Left lung (tissue), 14 donors: ENCODE measurements at places on chromosomes 12 and 14. TPM values are rescaled to one million over a fixed set of nuclear protein-coding genes. Genes with fewer than 3 reads are reported as not detected.

The TMEM117 gene
- polyA plus RNA-seq, result 6.9 TPM

The AQP6 gene
- polyA plus RNA-seq, result 0.30 TPM

The KRT82 gene
- not detected for polyA plus RNA-seq

The PLEKHG7 gene
- 0.20 TPM for polyA plus RNA-seq

The GPR65 gene
- polyA plus RNA-seq, result 0.82 TPM

The SRP54 gene
- polyA plus RNA-seq, result 75.9 TPM

The TMEM121 gene
- polyA plus RNA-seq, result 2.7 TPM

The LTB4R2 gene
- polyA plus RNA-seq, result 5.9 TPM

The COL2A1 gene
- polyA plus RNA-seq, result 66.1 TPM

The ENDOU gene
- polyA plus RNA-seq, result 0.29 TPM

The RNF212B gene
- polyA plus RNA-seq, result 0.47 TPM

The IQSEC3 gene
- 8.4 TPM for polyA plus RNA-seq

The PSME2 gene
- polyA plus RNA-seq, result 144 TPM

The KLRB1 gene
- 3.0 TPM for polyA plus RNA-seq

The TBX3 gene
- 109 TPM for polyA plus RNA-seq

The EMP1 gene
- 140 TPM for polyA plus RNA-seq

The ASCL1 gene
- polyA plus RNA-seq, result 6.4 TPM

The CAPS2 gene
- polyA plus RNA-seq, result 8.1 TPM

The RFLNA gene
- polyA plus RNA-seq, result 3.0 TPM

The GAS2L3 gene
- polyA plus RNA-seq, result 29.6 TPM

The PLEKHG3 gene
- polyA plus RNA-seq, result 67.3 TPM

The SYNE3 gene
- polyA plus RNA-seq, result 2.2 TPM

The SPATS2 gene
- 76.8 TPM for polyA plus RNA-seq

The SERPINA10 gene
- 0.06 TPM for polyA plus RNA-seq

The BDKRB1 gene
- polyA plus RNA-seq, result 0.46 TPM

The OTX2 gene
- not detected for polyA plus RNA-seq

The ARID4A gene
- 40.4 TPM for polyA plus RNA-seq

The SIX1 gene
- 0.46 TPM for polyA plus RNA-seq

The GABARAPL1 gene
- 47.4 TPM for polyA plus RNA-seq

The PLEKHH1 gene
- 10.0 TPM for polyA plus RNA-seq

The LRP1-AS gene
- polyA plus RNA-seq, result 1.0 TPM

The ATG2B gene
- 39.8 TPM for polyA plus RNA-seq

The TUNAR gene
- polyA plus RNA-seq, result 0.30 TPM

The DNAI7 gene
- polyA plus RNA-seq, result 6.4 TPM

The FGD6 gene
- polyA plus RNA-seq, result 13.8 TPM

The METTL3 gene
- polyA plus RNA-seq, result 96.9 TPM

The TAS2R9 gene
- polyA plus RNA-seq, result not detected

The KRT75 gene
- polyA plus RNA-seq, result not detected

The PRR4 gene
- polyA plus RNA-seq, result 7.5 TPM

The TSHR gene
- polyA plus RNA-seq, result 0.39 TPM

The TSPAN11 gene
- polyA plus RNA-seq, result 15.0 TPM

The TCTN2 gene
- polyA plus RNA-seq, result 30.2 TPM

The BCL2L14 gene
- 0.47 TPM for polyA plus RNA-seq

The MTERF2 gene
- polyA plus RNA-seq, result 37.2 TPM

The FGF23 gene
- not detected for polyA plus RNA-seq

The CCDC196 gene
- polyA plus RNA-seq, result 0.18 TPM

The FAM90A1 gene
- 2.3 TPM for polyA plus RNA-seq

The DPY19L2 gene
- 22.5 TPM for polyA plus RNA-seq

The KCNMB4 gene
- polyA plus RNA-seq, result 24.7 TPM

The CLEC4A gene
- polyA plus RNA-seq, result 2.6 TPM
